Cardiac septum (tissue), 1 donor: ENCODE measurements at places on chromosomes 6 and 20. TPM values are rescaled to one million over a fixed set of nuclear protein-coding genes. Genes with fewer than 3 reads are reported as not detected.

DNA sequence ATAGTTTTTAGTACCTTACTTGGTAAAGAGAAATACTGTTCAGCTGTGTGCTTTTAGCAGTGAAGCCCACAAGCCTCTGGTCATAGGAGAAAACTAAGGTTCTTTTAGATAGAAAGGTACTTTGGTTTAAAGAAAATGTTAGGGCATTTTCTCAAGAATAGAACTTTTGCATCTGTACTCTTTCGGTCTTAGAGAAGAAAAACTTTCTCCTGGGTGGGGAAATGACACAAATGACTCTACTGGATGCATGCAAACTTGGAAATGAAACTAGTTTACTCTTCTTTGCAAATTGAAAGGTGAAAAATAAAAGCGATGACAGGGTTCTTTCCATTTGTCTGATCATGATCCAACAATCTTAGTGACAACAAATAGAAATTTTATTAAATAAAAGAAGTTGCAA is 2.1 kb upstream of the TMEM217 start:
- no peak for DNase-seq

EYS gene
- 0.24 TPM for total RNA-seq

DNA sequence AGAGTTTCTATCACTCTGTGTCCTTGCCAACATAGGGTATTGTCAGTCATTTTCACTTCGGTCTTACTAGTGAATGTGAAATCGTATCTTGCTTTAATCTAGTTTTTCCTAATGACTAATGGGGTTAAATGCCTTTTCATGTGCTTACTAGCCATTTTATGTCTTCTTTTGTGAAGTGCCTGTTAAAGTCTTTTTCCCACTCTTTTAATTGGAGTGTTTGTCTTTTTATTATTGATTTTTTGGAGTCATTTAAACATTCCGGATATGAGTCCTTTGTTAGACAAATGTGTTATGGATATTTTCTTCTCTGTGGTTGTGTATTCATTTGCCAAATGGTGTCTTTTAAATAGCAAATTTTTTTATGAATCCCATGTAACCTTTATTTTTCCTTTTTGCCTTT is 194.6 kb downstream of the CDH26 start:
- no peak for DNase-seq

MLN gene
- not detected for total RNA-seq

DNA sequence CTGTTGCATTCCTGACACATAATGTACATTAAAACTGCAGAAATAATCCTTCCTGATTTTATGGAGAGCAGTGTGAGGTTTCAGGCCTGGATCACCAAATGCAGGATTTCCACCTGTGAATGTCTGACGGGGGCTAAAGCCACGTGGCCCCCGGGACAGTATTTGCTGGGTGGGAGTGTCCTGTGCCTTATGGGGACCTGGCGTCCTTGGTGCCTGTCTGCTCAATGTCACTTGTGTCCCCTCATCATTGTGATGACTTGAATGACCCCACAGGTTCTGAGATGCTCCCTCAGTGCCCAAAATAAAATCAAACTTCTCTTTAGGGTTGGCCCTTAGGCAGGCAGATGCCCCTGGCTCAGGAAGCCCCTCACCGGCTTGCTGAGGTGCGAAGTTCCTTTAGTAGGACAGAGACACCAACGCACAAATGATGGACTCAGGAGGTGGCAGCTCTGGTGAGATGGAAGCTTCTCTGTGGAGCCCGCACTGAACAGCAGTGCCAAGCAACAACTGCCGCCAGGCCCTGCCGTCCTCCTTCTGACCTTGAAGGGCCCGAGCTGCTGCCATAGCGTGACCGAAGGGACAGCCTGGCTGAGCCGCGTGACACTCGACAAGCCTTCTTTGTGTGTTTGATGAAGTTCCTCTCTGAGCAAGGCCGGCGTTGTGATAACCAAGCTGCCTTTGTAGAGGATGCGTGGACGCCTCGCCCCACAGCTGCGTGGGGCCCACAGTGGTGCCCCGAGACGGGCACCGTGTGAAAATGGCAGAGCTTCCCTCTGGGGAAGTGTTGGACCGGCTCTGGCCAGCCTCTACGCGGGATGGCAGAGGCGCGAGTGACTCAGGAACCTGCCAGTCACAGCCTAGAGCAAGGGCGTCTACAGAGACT is 30.9 kb downstream of the FRMD1 start:
- DNase-seq = no peak

FNDC1 gene
- 1.9 TPM for total RNA-seq

- no peak for DNase-seq
Observed at GRCh38 chr6:82741996-82742385, 323.6 kb downstream of the UBE3D start.

DNA sequence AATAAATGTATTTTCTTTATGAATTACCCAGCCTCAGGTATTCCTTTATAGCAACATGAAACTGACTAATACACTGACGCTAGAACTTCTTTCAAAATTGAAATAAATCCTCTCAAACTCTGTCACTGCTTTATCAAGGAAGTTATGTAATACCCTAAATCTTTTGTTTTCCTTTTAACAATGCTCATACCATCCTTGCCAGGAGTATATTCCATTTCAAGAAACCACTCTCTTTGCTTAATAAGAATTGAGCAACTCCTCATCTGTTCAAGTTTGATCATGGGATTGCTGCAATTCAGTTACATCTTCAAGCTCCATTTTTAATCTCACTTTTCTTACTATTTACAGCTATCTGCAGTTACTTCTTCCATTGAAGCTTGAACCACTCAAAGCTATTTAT is 707.6 kb upstream of the MARCKS start:
- no peak for DNase-seq

- DNase-seq = no peak
Observed at GRCh38 chr6:87881342-87881895, 166.2 kb upstream of the SPACA1 start.

DNA sequence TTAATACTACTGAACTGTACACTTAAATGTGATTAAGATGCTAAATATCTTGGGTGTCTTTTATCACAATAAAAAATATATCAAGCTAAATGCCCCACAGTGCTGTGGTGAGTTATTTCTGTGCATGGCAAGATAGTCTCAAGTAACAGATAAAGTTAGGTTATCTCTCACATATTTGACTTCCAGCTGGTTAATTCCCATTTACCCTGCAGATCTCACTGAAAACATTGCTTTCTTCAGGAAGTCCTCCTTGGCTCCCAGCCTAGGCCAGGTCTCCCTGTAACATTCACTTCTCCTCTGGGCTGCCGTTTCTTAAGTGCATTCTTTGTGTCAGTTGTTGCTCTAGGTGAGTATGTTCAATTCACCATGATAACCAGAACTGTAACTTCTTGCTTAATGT is 59.1 kb downstream of the SLC22A1 start:
- DNase-seq = no peak

DNA sequence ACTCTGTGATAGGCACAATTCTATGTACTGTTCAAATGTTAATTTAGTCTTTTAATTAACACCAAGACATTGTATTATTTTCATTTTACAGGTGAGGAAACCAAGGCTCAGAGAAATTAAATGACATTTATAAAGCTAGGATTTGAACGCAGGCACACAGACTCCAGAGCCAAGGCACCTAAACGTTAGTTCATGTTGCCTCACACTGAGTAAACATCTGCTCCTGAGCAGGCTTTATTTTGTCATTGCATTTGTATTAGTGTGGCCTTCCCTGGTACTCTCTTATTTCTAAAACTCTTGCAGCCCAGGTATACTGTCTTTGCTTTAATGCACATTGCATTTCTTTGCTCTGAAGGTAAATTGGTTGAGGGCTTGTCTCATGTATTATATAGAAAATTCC is 263.1 kb upstream of the FLRT3 start:
- no peak for DNase-seq

BAG2 gene
- total RNA-seq = 16.9 TPM

DPPA5 gene
- not detected for total RNA-seq

- no peak for DNase-seq
Observed at GRCh38 chr20:19506021-19506420, 252.0 kb upstream of the RIN2 start.

DNA sequence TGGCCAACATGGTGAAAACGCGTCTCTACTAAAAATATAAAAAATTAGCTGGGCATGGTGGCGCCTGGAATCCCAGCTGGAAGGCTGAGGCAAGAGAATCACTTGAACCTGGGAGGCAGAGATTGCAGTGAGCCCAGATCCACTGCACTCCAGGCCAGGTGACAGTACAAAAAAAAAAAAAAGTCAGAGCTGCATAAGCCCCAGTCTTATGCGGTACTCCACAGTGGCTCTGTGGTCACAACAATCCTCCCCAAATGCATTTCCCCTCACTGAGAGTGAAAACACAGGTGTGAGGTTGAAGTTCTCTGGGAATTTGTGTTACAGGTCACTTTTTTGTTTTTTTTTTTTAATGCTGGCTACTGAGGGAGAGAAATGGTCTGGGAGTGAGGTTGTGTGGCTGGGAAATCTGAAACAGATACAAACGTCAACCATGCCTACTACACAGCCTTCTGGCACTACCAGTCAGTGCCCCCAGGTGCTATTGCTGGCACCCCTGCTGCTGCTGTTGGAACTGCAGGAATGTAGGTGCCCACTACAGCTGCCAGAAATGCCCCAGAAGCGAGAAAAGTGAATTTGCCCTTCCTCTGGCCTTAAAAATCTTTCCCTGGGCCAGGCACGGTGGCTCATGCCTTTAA is 5.7 kb downstream of the MRPS26 start:
- no peak for DNase-seq

DNA sequence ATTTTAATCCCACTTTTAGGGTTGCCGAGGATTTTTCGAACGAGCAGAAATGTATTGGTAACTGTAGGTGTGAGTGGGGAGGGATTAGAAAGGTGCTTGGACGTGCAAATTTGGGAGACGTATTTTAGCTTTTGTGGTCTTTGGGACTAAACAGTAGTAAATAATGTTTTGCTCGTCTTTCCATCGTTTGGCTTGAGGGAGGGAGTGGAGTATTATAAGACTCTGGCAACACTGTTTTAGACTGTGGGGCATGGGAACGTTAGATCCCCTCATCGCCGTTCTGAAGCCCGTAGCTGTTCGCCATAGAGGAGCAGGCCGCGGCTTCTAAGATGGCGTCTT is 2.8 kb downstream of the BRD2 start:
- DNase-seq = no peak

GRCh38 chr6:148239215-148239614 is 103.4 kb upstream of the SASH1 start:
- no peak for DNase-seq

GRCh38 chr6:10613077-10613476 is 81.3 kb downstream of the C6orf52 start:
- no peak for DNase-seq

- no peak for DNase-seq
Observed at GRCh38 chr6:11164717-11165646, 53.5 kb upstream of the ERVFRD-1 start.

GRCh38 chr6:17584241-17584803 is 15.8 kb upstream of the FAM8A1 start:
- DNase-seq = no peak

- no peak for DNase-seq
Observed at GRCh38 chr6:228881-229651, 63.2 kb upstream of the DUSP22 start.
